Cardiac muscle cell (in vitro differentiated cells and primary cell): ENCODE measurements at places on chromosomes 11 and 22. TPM values are rescaled to one million over a fixed set of nuclear protein-coding genes. Genes with fewer than 3 reads are reported as not detected.

- H3K27me3 ChIP-seq, result no peaks in the 10 kb centered on the region
- DNase-seq, result no peak
- no peaks in the 10 kb centered on the region for H3K36me3 ChIP-seq
- H3K4me3 ChIP-seq, result no peak overlapping the region
- H3K4me1 ChIP-seq, result no peaks in the 10 kb centered on the region
Observed at GRCh38 chr11:91800208-91800914, 424.3 kb upstream of the FAT3 start.

- DNase-seq, result no peak
- H3K4me3 ChIP-seq, result no peak overlapping the region
- no peak overlapping the region for H3K27ac ChIP-seq
- H3K4me1 ChIP-seq, result peaks cover 11% of the 10 kb centered on the region
- H3K36me3 ChIP-seq, result no peaks in the 10 kb centered on the region
Observed at GRCh38 chr11:69397732-69398131, 83.7 kb upstream of the LINC01488 start.

DNA sequence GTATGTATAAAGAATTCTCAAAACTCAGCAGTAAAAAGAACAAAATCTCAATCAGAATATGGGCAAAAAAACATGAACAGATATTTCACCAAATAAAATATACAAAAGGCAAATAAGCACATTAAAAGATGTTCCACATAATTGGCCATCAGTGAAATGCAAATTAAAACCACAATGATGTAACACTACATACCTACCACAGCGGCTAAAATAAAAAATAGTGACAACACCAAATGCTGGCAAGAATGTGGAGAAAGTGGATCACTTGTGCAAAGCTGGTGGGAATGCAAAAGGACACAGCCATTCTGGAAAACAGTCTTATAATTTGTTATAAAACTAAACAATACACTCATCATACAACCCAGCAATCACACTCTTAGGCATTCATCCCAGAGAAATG lies 38.3 kb upstream of the ACER3 start:
- no peaks in the 10 kb centered on the region for H3K4me1 ChIP-seq
- H3K27me3 ChIP-seq, result no peaks in the 10 kb centered on the region
- H3K4me3 ChIP-seq, result no peak overlapping the region
- DNase-seq, result no peak
- H3K36me3 ChIP-seq, result no peaks in the 10 kb centered on the region

DNA sequence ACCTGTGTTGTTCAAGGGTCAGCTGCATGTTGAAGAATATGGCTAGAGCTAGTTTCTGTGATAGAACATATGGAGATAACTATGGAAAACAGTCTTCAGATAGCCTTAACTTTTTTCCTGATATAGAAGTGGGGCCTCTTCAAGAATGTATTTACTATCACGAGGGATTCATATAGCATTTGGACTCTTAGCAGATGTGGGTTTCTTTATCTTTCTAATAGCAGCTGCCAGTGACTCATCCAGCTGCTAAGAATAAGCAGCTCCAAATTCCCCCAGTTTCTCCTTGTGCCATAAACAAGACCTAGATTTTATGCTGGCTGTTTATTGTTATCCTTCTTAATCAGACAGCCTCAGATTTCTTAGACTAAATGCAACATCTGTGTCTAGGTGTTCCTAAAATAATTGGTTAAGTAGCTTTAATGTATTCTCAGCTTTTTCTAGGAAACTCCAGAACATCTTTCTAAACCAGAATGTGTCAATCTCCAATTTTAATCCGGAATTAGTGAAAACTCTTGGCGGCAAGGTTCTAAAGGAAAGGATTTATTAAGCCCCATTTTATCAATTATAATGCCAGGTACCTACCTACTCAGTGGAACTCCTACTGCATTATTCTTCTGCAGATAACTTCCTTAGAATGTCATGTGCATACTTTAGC lies 119.8 kb downstream of the CSTPP1 start:
- H3K36me3 ChIP-seq, result no peaks in the 10 kb centered on the region
- no peak for DNase-seq
- no peaks in the 10 kb centered on the region for H3K27me3 ChIP-seq
- peak overlapping the region; percentile 27 for H3K27ac ChIP-seq
- peaks cover 7% of the 10 kb centered on the region for H3K4me1 ChIP-seq
- no peak overlapping the region for H3K4me3 ChIP-seq

DNA sequence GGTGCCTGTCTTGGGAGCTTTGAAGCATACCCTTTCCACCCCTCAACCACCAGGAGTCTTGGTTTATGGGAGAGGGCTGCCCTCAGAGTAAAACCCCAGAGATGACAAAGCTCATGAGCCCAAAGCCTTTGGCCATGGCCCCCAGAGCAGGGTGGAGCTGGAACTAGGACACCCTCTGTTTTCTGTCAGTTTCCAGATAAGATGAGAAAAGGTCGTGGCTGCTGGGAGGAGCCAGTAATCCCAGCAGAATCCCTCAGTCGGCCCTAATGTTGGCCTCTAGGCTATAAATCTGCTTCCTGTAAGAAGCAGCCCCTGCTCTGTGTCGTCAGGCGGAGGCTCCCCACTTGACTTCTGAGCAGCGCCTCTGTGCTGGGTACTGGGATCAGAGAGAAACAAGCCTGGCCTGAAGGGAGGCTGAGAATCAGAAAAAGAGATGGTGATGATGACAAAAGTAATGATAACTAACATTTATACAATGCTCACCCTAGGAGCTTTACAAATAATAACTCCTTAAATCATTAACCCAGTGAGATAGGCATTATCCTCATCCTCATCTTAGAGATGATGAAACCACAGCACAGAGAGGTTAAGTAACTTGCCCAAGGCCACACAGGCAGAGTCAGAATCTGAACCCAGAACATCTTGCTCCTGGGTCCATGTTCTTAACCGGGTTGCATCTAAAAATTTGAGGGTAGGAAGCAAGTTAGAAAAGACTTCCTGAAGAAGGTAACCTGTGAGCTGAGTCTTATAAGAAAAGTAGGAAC lies 471.4 kb downstream of the SOX6 start:
- peaks cover 34% of the 10 kb centered on the region for H3K4me1 ChIP-seq
- no peak overlapping the region for H3K4me3 ChIP-seq
- no peak for DNase-seq
- no peaks in the 10 kb centered on the region for H3K36me3 ChIP-seq
- no peak overlapping the region for H3K27ac ChIP-seq

Gene ENTHD1
- total RNA-seq, result not detected in 2 replicates

Gene CELSR1
- total RNA-seq, result 26.0 and 37.4 TPM in 2 replicates

Gene ROBO4
- 0.74 and 2.4 TPM in 2 replicates for total RNA-seq

Gene TAGLN
- 82.5 and 1,828 TPM in 2 replicates for total RNA-seq
